ENCODE measurements at places on chromosomes 12 and 14. TPM values are rescaled to one million over a fixed set of nuclear protein-coding genes. Genes with fewer than 3 reads are reported as not detected.

EID3 gene
- polyA plus RNA-seq, result 9.5 TPM

NCAPD2 gene
- 23.3 TPM for polyA plus RNA-seq

DNA sequence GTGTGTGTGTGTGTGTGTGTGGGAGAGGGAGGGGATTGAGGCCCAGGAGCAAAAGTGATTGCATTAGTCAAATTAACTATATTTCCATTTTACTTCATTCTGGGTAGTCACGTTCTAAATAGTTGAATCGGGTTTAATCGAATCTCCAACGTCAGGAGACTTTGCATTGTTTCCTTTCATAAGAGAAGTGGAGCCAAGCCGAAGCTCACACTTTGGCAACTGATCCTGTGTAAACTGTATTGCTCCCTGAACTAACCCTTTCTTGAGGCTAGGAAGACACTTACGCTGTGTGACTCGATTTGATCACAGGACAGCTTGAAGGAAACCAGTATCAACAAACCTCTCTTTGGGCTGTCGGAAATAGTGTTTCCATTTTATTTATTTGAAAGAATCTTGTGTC, 363.4 kb upstream of the ATP2B1 start:
- no peak for DNase-seq

DNA sequence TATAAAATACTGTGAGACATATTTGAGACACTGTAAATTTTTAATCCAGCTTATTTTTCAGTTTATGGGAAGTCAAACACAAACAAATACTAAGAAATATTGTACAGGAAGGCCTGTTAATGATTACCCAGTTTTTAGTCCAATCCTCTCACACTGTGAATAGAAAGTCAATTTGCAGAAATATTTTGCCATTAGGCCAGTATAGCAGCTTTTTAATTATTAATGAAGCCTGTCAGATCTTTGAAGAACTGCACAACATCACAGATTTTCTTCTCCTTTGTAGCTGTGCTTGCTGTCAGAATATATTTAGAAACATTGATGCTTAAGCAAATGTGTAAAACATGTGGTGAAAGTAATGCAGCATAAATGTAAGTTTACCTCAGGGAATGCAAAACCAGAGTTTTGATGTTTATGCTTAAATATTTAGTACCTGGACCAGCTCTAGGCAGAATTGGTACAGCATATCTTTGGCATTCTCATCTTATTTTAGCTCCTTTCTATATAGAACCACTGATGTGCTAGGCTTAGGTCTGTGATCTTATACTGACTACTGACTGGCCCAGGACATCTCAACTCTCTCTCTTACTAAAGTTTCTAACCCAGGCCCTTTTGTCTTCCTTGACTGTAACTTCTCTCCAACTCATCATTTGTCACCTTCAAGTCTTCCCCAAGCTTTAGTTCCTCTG, 230.8 kb upstream of the NAV3 start:
- DNase-seq, result no peak

- DNase-seq, result no peak
These were observed 198.7 kb upstream of the EEA1 start for GRCh38 chr12:93127582-93128331.

DNA sequence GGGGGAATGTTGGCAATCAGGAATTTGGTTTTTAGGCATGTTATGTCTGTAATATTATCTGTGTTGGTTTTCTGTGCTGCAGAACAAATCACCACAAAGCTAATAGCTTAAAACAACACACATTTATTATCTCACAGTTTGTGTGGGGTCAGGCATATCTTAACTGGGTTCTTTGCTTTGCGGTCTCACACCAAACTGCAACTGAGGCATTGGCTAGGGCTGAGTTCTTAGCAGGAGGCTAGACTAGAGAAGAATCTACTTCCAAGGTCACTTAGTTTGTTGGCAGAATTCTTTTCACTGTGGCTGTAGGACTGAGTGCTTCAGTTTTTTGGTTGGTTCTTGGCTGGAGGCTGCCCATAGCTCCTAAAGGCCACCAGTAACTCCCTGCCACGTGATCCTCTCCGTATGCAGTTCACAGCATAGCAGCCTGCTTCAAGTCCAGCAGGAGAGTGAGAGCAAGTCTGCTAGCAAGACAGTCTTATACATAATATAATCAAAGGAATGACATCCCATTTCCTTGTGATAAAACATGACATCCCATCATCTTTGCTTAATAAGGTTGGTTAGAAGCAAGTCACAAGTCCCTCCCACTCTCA, 21.6 kb downstream of the ATF1 start:
- no peak for DNase-seq

- DNase-seq, result no peak
These were observed 1.2 kb downstream of the ESRRB start for GRCh38 chr14:76376878-76377734.

DNA sequence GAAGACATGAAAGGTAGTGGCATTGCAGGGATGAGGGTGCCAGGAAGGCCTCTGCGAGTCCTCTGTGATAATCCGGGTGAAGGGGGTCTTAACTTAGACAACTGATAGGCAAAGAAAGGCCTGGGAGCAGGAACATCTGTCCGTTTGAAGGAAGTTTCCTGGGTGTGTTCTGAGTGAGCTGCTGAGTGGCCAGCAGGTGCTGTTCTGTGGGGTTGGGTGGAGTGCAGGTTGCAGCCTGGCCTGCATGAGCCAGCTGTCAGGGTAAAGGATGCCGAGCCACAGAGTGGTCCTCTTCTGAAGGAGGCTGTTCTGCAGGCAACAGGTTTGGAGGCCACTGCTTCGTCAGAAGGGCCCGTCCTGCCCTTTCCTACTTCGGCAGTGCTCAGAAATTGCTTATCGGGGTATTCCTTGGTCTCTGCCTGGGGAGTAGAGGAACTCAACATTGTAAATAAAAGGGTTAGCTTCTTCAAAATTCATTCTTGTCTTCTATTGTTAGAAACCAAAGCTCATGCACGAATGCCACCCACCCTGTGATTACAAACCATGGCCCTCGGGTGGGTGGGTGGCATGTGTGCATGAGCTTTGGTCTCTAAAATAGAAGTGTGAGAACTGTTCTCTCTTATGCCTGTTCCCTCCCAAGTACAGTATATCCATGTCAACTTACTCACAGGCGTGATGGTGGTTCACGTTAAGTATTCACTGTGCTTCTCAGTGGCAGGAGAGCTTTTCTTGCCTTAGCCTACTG, 118.9 kb downstream of the CHST11 start:
- no peak for DNase-seq

Data from immature natural killer cell (primary cell).